ENCODE measurements at places on chromosomes 6 and 20.

DNA sequence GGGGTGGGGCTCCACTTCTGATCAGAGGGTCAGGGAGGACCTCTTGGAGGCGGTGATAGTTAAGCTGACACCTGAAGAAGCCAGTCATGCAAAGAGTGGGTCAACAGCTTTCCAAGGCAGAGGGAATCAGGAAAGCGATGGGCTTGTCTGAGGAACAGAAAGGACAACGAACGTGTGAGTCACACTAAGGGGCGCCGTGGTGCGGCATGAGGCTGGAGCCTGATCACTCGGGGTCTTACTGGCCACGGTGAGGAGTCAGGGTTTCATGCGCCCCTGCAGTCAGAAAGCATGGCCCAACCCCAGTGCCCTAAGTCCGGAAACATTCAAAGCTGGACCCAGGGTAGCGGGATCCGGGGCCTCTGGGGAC is 50.6 kb upstream of the SLC32A1 start:
- peak; percentile 24 for DNase-seq

- no peak for DNase-seq
Observed at GRCh38 chr6:2375443-2375842, 130.0 kb upstream of the GMDS start.

DNA sequence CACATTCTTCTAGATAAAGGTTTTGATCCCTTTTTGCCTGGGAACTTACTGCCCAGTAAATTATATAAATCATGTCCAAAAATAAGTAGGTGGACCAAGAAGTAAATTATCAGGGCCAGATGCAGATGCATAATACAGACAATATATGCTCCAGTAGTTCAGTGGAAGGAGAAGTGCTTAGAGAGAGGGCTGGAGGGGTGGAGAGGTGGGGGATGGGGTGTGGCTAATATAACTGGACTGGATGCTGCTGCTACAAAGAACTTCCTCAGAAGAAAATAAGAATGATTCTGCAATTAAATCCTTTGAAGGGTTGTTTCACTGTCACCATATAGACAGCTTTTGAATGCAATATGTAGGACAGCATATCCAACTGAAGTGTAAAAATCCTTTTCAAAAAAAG is 14.8 kb upstream of the TFAP2D start:
- DNase-seq, result no peak

DNA sequence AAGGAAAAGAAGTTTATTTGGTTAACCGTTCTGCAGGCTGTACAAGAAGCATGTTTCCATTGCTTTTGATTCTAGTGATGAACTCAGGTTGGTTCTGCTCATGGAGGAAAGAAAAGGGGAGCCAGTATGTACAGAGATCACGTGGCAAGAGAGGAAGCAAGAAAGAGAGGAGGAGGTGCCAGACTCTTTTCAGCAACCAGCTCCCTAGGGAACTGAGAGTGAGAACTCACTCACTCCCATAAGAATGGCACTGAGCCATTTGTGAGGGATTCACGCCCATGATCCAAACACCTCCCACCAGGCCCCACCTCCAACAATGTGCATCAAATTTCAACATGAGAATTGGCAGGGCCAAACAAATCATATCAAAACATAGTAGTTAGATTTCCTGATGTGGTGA is 649.1 kb downstream of the EPM2A start:
- no peak for DNase-seq

GRCh38 chr20:48284837-48285236 is 499.6 kb upstream of the SULF2 start:
- DNase-seq, result no peak

GRCh38 chr20:19832875-19833274 is 74.8 kb downstream of the RIN2 start:
- no peak for DNase-seq

DNA sequence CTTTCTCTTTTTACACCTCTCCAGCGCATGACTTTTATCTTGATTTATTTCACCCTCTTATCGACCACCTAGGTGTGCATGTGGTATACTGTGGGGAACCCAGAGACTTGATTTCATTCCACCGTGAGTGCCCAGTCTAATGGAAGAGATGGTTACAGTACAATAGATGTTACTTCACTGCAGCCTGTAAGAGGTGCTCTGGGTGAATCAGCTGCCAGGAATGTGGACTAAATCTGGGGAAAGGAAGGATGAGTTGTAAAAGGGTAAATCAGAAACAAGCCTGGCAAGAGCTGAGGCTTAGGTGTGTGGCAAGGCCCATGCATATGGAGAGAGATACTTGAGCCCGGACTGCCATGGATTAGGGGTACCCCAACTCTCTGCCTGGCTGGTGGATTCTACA is 7.4 kb downstream of the STK35 start:
- DNase-seq, result peak; percentile 74

DNA sequence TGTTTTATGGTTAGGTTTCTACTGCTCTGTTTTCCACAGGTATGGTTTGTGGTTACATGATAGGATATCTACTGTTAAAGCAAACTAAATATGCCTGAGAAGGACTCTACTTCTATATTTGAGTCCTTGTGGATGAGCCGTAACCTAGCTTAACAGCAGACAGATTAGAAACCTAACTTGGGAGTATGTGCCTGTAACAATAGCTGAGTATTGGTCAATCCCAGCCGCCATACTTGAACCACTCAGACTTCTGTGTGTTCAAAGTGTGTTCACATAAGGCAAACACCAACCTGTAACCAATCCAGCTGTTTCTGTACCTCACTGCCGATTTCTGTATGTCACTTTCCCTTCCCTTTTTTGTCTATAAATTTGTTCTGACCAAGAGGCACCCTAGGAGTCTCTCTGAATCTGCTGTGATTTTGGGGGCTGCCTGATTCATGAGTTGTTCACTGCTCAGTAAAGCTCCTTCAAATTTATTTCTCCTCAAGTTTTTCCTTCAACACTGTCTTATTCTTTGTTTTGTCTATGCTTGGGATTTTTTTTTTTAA is 37.1 kb downstream of the PHF3 start:
- no peak for DNase-seq

DNA sequence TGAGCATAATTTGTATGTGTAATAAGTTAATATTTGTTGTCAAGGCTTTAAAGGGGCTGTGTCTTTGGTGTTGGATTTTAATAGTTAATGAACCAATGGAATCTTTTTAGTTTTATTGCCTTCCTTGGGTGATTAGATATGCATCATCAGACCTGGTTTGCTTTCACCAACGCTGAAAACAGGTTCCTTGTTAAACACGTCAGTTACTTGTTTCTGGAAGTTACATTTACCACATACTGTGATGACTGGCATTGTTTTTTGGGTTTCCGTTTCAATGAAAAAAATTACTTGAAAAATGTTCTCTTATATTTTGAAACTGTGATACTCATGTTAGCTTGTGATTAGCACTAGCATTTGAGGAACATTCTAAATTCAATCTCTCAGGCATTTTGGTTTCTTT is 58.6 kb upstream of the RNF144B start:
- no peak for DNase-seq

DNA sequence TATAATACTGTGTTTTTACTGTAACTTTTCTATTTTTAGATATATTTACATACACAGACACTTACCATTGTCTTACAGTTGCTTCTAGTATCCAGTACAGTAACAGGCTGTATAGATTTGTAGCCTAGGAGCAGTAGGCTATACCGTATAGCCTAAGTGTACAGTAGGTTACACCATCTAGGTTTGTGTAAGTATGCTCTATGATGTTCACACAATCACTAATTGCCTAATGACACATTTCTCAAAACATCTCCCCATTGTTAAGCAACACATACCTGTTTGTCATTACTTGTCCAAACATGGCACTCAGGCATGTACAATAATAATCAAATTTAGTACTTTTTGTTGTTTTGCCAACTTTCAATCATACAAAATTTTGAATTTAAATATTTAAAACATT is 757.3 kb downstream of the DOK5 start:
- DNase-seq, result no peak

GRCh38 chr6:132763269-132763668 is 5.6 kb upstream of the VNN2 start:
- DNase-seq, result no peak

- no peak for DNase-seq
Observed at GRCh38 chr20:9117548-9117947, 48.7 kb downstream of the PLCB4 start.

- no peak for DNase-seq
Observed at GRCh38 chr20:10020937-10021336, 13.8 kb upstream of the ANKEF1 start.

DNA sequence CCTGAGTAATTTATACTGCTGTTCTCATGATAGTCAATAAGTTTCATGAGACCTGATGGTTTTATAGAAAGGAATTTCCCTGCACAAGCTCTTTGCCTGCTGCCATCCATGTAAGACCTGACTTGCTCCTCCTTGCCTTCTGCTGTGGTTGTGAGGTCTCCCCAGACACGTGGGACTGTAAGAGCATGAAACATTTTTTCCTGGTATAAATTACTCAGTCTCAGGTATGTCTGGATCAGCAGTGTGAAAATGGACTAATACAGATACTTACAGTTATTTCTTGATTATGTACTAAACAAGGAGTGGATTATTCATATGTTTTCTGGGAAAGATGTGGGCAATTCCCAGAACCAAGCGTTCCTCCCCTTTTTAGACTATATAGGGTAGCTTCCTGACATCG is 1.9 kb upstream of the TRIM38 start:
- DNase-seq, result no peak

- peak; percentile 75 for DNase-seq
Observed at GRCh38 chr20:8583566-8584043, 451.5 kb downstream of the PLCB1 start.

- peak; percentile 74 for DNase-seq
Observed at GRCh38 chr6:20875369-20875963, 341.2 kb downstream of the CDKAL1 start.

DNA sequence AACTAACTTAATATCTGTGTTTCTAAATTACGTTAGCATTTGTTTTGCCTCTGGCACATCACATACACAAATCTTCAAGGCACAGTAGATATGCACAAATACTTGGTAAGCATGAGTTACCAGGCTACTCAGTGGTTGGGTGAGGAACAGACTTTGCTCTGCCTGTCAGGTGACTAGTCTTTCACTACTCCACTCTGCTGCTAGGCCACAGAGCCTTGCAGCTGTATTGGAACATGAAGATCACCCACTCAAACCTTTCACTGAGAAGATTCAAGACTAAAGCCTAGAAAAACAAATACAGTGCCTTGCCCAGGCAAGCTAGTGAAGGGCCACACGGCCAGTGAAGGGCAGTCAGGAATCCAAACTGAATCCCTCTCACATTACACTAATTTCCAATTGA is 47.0 kb downstream of the DTNBP1 start:
- peak; percentile 9 for DNase-seq

GRCh38 chr20:23095499-23095898 is 9.4 kb upstream of the CD93 start:
- no peak for DNase-seq

DNA sequence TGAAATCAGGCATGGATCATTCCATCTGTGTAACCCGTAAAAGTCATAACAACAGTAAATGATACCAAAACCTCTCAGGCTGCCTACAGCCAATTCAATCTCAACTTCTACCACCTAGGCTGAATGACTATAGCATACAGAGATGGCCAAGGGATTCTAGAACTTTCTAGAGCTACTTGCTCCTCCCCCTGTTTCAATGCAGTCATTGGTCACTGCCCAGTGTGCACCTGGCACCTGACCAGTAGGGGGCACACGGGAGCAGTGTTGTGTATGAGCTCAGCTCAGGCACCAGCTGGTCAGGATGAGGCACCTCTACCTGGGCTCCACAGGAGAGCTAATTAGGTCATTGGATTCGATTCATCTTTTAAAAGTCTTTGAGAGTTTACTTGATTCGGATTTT is 86.2 kb downstream of the PLEKHG1 start:
- DNase-seq, result peak; percentile 44

DNA sequence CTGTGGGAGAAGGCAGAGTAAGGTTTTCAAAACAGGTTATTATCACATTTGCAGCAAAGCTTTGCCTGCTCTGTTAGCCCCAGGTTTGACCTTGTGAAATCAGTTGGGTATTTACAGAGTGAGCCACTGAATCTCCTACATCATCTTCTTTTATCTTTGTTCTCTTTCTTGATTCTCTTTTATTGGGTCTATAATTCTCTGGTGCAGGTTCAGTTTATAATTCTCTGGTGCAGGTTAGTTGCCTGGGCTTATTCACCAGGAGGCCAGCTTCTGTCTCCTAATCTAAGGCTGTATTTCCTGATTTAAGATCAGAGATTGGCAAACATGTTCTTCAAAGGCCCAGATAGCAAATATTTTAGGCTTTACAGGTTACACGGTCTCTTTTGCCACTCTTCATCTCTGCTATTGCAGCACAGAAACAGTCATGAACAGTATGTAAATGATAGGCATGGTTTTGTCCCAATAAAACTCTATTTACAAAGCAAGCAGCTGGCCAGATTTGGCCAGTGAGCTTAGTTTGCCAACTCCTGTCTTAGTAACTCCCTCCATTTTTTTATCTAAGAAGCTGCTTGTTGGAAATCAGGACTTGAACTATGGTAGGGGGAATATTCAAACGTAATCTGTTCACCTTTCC is 205.0 kb upstream of the RIMS1 start:
- no peak for DNase-seq

- no peak for DNase-seq
Observed at GRCh38 chr20:58598211-58599015, 52.7 kb upstream of the STX16 start.

DNA sequence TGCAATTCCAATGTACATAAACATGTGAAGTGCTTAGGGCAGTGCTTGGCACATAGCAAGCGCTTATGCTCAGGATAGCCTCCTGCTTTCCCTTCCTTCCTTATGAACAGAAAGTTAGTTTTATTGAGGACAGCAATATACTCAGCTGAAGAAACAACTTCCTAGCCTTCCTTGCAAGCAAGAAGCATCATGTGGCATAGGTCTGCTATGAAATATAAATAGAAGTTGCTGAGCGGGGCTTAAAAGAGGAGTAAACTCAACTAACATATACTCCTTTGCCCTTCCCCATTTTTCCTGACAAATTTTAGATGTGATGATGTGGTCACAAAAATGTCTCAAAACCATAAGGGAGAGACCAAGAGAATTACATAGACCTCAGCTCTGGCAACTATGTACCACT is 98.9 kb downstream of the KIF16B start:
- no peak for DNase-seq

DNA sequence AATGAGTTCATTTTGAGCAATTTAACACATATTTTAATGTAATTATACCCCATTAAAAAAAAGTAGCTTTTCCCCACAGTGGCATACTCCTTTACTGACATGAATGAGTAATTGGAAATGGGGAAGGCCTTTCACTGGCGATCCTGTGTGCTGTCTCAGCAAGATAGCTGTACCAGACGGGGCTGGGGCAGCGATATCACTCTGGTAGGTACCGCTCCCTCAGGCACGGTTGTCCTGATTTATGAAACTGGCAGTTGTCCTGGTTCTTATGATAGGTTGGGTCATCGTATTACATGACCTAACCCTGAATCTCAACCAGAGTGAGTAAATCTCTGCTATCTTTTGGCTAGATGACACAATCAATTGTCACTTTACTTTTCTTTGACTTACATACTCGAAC is 355.0 kb upstream of the MAP3K7 start:
- no peak for DNase-seq

GRCh38 chr6:166419286-166419685 is 36.5 kb upstream of the MPC1 start:
- DNase-seq, result peak; percentile 57

GRCh38 chr6:152272486-152272885 is 364.7 kb downstream of the SYNE1 start:
- DNase-seq, result peak; percentile 57

All from astrocyte of the hippocampus (primary cell).